NCI-H1048 (cell line): ENCODE measurements at places on chromosomes 16 and 17.

DNA sequence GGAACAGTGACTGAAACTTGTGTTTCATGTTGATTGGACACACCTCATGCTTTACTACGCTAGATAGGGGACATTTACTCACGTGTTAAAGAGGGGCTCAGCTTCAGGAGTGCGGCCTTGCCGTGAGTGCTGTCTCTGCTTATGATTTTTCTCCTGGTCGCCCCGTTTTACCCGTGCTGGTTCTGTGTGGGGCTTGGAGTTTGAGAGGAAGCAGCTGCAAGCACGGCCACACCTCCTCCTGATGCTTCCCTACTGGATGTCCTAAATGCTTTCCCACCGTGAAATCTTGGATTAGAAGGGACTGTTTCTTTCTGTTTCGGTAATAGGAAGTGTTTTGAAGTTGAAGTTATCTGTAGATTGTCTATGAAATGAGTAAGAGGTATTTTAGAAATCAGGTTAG is 54.0 kb upstream of the ZNF750 start:
- no peak for DNase-seq

DNA sequence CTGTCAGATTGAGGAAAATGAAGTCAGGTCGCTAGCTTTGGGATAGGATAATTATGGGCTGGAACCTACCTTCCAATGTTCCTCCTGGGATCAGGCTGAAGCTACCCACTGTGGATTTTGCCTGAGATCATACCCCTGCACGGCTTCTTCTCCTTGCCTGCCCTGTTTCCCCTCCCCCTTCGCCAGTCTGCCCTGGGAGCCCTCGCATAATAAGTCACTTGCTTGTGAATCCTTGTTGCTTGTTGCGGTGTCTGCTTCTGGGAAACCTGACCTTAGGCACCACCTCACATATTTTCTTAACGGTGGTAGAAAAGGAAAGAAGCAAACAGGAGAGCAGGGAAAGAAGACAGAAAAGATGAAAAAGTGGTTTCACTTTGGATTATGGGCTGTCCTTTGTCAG is 13.3 kb upstream of the PMP22 start:
- no peak for DNase-seq

DNA sequence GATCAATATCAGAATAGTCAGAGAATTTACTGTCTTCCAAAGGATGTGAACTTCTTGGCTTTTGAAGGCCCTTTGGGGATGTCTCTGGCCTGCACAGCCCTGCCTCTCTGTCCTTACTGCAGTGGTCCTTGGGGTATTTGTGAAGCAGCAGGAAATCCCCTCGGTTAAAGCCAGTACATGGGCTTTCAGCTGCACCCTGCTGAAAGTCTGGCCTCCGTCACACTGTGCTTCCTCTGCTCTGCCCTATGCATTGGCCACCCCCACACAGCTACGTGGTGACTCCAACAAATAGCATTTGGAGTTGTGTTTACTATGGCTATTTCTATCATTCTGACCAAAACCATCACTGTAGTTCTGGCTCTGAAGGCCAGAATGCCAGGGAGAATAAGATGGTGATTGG is 21.2 kb downstream of the SYCE1L start:
- DNase-seq, result no peak

DNA sequence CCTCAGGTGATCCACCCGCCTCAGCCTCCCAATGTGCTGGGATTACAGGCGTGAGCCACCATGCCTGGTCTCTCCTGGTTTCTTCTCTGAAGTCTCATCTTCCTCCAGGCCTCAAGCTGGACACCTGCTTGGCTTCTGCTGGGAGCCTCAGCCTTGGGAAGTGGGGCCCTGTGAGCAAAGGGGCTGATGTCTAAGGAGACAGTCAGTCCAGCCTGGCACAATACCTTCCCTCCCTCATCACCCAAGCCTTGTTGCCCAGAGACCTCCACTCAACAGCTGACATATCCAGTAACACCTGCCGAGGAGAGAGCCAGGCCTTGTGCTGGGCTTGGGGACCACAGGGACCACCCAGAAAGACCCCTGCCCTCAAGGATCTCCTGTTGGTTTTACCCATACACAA is 251.6 kb downstream of the GSG1L start:
- DNase-seq, result no peak

- no peak for DNase-seq
Observed at GRCh38 chr16:3149193-3149530, 14.3 kb downstream of the ZNF213 start.

DNA sequence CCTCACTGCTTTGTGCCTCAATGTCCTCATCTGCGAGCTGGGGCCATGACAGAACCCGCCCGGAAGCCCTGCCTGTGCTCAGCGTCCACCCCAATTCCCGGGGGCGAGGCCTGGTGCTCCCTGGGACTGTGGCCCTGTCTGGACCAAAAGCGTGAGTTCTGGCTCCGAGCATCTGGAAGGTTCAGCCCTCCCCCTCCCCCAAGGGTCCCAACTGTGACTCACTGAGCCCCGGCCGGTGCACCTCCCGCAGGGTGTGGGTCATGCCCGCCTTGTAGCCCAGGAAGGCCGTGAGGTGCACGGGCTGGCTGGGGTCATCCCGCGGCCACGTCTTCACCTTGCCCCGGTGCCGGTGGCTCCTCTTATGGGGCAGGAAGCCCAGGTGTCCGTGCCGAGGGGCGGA is 755 bp downstream of the RPL3L start:
- DNase-seq, result no peak

DNA sequence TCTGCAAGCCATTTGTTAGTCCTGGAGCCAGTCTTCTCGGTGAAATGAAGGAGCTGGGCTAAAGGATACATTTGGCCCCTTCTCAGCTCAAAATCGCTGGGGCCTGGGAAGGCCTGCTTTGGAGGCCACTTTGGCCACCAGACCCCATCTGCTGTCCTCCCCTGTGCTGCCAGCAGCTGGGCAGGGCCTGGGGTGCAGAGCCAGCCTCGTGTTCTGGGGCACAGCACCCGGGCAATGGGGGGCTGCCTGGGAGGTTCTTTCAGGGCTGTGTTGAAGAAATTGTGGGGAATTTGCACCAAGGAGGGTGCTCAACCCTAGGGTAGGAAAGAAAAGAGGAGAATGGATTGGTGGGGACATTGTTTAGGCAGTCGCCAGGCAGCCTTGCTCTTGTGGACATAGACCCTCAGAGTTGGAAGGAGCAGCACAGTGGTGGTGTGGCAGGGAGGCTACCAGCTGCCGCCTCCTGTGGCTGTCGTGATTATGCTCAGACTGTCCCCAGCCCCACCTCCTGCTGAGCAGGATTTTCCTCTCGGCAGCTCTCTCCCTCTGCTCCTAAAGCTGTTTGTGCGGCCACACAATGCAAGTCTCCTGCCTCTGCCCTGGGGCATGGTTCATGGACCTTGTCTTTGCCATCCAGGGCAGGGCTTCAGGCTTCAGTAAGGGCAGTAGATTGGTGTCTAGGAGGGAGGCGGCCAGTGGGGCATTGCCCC is 174.8 kb downstream of the NTN1 start:
- no peak for DNase-seq

DNA sequence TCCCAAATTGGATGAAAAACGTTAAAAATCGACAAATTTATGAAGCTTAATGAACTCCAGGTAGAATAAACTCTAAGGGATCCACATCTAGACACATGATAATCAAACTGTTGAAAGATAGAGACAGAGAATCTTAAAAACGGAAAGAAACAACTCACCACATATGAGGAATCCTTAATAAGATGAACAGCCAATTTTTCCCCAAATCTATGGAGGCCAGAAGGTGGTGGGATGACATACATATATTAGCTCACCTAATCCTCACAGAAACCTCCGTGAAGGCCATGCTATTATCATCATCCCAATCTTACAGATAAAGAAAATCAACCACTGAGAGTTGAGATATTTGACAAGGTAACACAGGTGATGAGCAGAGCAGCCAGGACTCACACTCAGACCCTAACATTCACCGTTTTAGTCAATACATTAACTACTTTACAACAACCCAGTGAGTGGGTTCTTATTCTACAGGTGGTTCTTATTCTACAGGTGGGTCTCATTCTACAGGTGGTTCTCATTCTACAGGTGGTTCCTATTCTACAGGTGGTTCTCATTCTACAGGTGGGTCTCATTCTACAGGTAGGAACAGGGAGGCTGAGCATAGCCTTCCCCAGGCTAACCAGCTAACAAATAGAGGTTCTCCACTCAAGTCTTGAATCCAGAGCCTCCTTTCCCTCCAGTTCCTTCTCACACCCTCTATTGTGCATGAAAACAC is 4.8 kb downstream of the CACNG1 start:
- no peak for DNase-seq

- no peak for DNase-seq
Observed at GRCh38 chr17:7307686-7308624, 527 bp downstream of the EIF5A start.

DNA sequence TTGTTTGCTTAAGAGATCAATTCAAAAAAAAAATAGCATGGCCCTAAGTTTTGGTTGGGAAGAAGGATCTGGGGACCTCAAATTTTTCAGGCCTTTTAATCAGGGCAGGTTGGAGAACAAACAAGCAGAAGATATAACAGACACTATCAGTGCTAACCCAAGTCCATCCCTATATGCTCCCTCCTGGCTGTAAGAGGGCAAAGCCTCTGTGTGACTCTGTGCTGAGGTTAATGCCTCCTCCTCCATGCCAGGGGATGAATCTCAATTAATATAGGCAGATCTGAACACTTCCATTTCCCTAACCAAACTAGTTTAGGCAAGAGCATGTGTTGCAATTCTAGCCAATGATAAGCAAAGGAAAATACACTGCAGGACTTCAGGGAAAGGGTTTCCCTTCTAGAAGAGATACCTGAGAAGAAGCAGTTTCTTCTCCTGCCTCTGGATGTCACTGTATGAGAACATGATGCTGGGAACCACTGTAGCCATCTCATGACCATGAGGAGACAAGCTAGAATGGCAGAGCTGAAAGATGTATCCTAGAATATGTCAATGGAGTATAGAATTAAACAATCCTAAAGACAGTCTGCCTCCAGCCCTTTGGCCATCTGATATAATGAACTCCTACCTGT is 76.0 kb downstream of the CHD9NB start:
- DNase-seq, result no peak

DNA sequence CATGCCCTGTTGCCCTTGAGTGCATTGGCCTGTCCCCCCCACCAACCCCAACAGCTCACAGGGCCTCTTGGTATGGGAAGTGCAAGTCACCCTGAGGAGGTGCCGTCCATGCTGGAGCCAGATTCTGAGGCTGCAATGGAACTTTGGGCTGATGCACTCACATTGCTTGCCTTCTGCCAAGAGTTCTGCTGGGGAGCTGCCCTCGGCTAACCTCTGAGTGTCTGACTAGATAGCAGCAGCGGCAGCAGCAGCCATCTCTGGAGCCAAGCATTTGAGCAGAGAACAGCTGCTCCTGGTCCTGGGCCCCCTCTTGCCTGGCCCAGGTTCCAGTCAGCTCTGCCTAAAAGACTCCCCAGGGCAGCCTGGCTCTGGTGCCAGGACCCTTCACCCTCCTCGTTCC is 61.5 kb downstream of the GNAO1 start:
- no peak for DNase-seq

DNA sequence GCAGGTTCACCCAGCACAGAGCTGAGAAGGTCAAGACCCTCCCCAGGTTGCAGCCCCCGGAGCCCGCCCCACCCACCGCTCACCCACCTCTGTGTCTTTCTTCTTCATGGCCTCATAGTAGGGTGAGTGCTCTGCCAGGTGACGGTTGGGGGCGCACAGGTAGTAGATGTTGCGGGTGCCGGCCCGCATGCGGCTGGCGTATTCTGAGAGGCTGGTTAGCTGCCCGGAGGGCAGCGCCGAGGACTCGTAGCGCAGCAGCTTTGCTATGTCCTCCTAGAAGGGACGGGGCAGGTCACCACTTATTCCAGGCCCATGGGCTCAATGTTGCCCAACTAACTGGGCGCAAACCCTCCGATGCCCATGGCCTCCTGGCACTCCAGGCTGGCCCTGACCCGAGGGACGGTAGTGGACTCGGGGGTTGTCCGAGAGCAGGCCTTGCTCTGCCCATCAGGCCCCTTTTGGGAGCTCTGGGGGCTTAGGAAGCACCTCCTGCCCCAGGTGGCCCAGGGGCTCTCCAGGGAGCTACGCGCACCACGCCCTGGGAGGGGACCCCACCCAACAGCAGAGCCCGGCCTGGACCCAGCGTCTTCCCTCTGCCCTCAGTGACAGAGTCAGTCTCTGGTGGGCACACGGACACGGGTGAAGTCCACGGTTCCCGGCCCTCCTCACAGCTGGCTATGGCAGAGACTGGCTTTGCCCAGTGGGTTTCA is 9.9 kb downstream of the DNASE1 start:
- no peak for DNase-seq

GRCh38 chr17:81380131-81380530 is 15.1 kb upstream of the BAHCC1 start:
- no peak for DNase-seq

DNA sequence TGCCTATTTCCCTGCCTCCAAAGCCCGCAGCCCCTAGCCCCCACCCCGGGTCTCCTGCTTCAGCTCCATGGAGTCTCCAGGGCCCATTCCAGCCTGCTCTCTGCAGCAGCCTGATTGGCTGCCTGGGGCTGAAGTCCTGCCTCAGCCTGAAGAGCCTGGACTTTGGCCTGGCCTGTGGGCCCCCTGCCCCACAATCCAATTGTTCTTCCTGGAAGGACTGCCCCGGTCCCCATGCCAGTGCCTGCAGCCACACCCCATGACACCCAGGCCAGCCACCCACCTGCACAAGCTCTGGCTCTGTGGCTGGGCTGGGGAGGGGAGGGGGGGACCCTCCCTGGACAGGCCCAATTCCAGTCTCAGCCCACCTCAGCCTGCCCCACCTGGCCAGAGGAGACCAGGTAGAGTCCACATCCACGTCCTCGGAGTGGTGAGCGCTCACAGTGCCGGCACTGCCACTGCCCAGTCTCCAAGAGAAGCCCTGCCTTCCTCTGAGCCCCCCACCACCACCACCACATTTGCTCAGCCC is 12.3 kb downstream of the ENPP7 start:
- DNase-seq, result no peak

DNA sequence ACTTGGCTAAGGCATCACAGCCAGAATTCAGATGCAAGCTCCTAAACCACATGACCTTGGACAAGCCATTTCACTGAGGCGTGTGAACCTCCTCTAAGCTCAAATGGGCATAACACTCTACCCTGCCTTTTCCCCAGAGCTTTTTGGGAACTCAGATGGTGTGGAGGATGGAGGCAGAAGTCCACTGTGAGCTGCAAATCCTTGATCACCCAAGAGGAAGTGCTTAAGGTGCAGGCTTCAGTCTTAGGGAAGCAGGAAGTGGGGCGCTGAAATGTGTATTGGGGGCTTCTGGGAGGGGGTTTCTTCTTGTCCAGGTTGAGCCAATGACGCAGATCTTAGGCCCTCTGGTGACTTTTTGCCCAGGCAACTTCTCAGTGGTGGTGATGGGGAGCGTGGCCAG is 12.9 kb downstream of the CIITA start:
- no peak for DNase-seq
